NCI-H446 (cell line): ENCODE measurements at places on chromosomes 12 and 14.

- no peak for DNase-seq
These were observed 49.5 kb downstream of the DCAF4 start for GRCh38 chr14:72975770-72976169.

- DNase-seq = no peak
These were observed 66.4 kb upstream of the SFSWAP start for GRCh38 chr12:131644481-131644880.

DNA sequence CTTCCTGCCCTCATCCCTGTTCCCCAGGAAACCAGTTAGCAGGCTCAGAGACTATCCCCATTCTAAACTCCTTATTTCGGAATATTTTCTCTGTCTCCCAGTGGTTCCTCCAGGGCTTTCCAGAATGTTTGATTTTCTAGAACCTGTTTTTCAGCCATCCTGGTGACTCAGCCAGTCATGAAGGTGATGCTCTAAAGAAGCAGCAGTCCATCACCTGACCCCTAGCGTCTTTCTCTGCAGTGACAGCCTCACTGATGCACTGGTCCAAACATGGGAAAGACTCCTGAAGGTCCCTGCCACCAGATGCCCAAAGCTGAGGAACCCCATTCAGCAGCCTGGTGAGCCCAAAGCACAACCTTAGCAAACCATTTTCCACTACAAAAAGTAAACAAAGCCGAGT lies 212.6 kb downstream of the PHETA1 start:
- DNase-seq = no peak

GRCh38 chr14:75232597-75232996 lies 46.0 kb upstream of the FOS start:
- DNase-seq = no peak

GRCh38 chr12:58029260-58029659 lies 87.9 kb downstream of the ATP23 start:
- DNase-seq = no peak

GRCh38 chr14:60646226-60646818 lies 3.0 kb downstream of the SIX1 start:
- DNase-seq = no peak

GRCh38 chr12:116837097-116837496 lies 44.1 kb downstream of the HRK start:
- no peak for DNase-seq

DNA sequence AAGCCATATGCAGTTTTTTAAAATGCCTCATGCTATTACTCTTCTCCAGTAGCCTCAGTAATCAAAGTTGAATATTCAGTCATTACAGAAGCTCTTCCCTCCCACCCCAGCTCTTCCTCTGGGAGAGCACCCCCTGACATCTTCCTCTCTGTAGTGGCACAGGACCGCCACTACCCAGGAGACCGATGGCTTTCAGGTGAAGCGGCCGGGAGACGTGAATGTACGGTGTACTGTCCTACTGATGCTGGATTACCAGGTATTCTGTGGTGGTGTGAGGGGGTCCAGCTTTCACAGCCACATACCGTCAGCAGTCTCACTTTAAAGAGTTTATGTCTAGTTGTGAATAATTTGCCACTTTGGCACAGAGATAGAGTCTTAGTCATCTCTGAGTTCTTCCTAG lies 4.6 kb downstream of the SMARCD1 start:
- no peak for DNase-seq

DNA sequence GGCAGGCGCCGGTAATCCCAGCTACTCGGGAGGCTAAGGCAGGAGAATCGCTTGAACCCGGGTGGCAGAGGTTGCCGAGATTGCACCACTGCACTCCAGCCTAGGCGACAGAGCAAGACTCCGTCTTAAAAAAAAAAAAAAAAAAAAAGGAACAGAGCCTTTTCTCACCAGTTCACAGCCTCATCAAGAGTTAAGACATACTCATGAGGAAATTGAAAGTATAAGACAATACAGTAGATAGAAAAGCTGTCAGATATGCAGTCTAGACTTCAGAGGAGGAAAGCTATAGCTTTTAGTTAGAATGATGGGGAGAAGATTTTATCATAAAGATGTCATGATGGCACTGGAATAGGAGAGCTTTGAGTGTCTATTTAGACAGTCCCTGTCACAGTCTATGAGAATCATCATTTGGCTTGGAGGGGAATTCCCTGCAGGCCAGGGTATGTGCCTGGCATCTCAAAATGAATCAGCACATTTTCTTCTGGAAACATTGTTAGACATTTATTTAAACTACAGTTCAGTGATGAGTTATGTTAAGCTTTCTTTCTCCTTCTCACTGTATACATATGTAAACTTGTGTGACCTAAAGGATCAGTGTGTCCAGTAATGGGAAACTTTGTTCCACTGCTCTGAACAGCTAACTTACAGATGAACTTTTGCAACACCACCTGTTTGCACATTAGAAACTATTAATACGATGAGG lies 2.9 kb upstream of the RAB35 start:
- no peak for DNase-seq

- no peak for DNase-seq
These were observed 173.8 kb downstream of the NAV3 start for GRCh38 chr12:78004249-78005093.

GRCh38 chr14:103563844-103564505 lies 1.2 kb downstream of the COA8 start:
- DNase-seq = no peak

DNA sequence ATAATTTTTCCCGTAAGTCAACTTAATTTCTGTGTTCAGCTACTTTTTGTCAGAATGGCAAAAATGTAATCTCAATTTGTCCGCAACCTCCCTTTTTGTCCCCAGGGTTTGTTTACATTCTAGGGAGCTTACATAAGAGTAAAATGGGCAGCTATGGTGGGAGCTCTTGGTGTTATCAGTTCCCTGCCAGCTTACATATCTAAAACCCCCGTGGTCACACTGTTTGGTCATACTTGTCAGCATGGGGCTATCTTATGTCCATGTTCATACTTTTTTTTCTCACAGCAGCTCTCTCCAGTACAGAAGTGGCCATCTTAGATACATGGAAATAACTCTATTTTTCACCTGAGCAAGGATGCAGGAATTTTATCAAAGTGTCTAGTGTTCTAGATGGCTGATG lies 16.7 kb downstream of the SLCO1C1 start:
- no peak for DNase-seq

DNA sequence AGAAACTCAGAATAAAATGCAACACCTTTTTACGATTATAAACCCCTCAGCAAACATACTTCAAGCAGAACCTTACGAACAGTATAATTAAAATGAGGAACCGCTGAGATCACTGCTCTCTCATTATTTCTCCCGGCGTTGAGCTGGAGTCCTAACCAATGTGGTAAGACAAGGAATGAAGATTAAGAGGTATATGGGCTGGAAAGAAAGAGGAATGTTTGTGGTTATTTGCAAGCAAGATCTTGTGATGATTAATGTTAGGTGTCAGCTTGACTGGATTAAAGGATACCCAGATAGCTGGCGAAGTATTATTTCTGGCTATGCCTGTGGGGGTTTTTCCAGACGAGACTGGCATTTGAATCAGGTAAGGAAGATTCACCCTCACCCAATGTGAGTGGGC lies 10.3 kb upstream of the ZNF84 start:
- DNase-seq = no peak

DNA sequence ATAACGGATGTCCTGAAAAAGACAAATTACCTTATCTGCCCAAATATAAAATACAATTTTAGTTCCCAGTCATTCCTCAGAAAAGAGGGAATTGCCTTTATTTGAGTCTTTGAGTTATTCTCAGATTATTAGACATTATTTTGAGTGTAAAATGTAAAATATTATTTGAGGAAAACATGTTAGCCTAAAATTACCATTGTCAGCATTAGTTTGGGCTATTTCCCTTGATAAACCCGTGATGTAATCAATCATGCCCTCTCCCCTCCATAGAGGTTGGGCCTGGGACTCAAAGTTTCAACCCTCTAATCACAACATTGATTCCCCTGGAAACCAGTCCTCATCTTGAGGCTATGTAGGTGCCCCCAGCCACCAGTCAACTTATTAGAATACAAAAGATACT lies 213.4 kb downstream of the NUBPL start:
- no peak for DNase-seq

- no peak for DNase-seq
These were observed 534.6 kb upstream of the ATP2B1 start for GRCh38 chr12:90243211-90243610.

- no peak for DNase-seq
These were observed at the start of gene VWF for GRCh38 chr12:6124411-6125309. VWF (minus strand) TSS chr12:6124670; CDS start chr12:6123196, 1,474 bp downstream.
